Daoy (cell line): ENCODE measurements at places on chromosomes 3 and 15. TPM values are rescaled to one million over a fixed set of nuclear protein-coding genes. Genes with fewer than 3 reads are reported as not detected.

- no peak for DNase-seq
Measured at GRCh38 chr15:76932135-76932966, 802 bp downstream of the RCN2 start.

GRCh38 chr3:39291903-39292329 is 12.1 kb upstream of the CX3CR1 start:
- DNase-seq: peak; percentile 42

- peak; percentile 83 for DNase-seq
Measured at GRCh38 chr15:75801859-75802593, 41.2 kb upstream of the UBE2Q2 start.

DNA sequence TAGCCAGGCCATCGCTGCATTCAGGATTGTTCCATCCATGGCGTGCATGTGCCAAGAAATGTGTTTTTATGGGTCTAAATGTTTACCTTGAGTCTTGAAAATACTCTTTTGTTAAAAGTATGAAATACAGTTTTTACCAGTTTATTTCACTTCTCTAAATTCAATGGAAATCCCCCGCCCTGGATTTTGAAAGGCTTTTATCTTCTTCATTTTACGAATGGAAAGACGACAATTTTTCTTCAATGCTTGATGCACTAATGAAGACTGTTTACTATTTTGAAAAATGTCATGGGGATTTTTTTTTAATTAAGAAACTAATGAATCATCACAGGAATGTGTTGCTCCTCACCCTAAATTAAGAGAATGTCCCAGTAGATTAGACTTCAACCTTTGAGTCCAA is 83.5 kb downstream of the FAM81A start:
- no peak for DNase-seq

GRCh38 chr15:32669896-32670611 is 28.5 kb downstream of the SCG5 start:
- DNase-seq: no peak

- no peak for DNase-seq
Measured at GRCh38 chr3:195885036-195885891, 23.1 kb downstream of the TNK2 start.

Gene CDV3
- 196 and 211 TPM in 2 replicates for total RNA-seq

- DNase-seq: no peak
Measured at GRCh38 chr3:21879184-21879886, 128.3 kb upstream of the ZNF385D start.

GRCh38 chr3:155712008-155712407 is 32.9 kb downstream of the PLCH1 start:
- DNase-seq: no peak

DNA sequence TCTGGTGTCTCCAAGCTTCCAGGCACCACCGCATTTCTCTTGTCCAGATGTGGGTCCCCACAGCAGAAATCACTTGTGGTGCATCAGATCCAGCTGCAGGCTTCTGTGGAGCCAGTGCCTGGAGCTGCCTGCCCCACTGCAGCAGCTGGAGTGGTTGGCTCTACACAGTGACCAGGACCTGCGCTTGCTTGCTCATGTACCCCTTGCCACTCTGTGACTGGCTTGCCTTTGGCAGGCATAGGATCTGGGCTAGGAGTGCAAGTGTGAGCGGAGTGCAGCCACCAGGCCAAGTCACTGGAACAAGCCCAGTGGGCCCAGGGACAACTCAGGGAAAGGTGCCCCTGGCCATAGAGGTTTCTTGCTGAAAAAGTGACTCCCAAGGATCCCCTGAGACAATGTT is 1400.0 kb upstream of the ALCAM start:
- no peak for DNase-seq

Gene IL12A
- total RNA-seq: 0.51 TPM in 1 of 2 replicates, not detected in the other

- DNase-seq: no peak
Measured at GRCh38 chr15:64687688-64688087, 87.7 kb downstream of the RBPMS2 start.

Gene IL17RE
- 0.06 and 0.18 TPM in 2 replicates for total RNA-seq

- no peak for DNase-seq
Measured at GRCh38 chr3:127132876-127133275, 60.1 kb upstream of the PRR23E start.

- DNase-seq: no peak
Measured at GRCh38 chr3:133330065-133330464, 69.8 kb upstream of the BFSP2 start.
